ENCODE measurements at places on chromosomes 7 and 10.
A peak's percentile ranks its signal among the peaks of the same experiment; 100 is the strongest.

- no peak for DNase-seq
Observed at GRCh38 chr10:99364125-99364524, 35.0 kb downstream of the CNNM1 start.

GRCh38 chr10:7397049-7398035 lies 13.5 kb downstream of the SFMBT2 start:
- peak; percentile 56 for DNase-seq

GRCh38 chr10:69413221-69413865 lies 3.4 kb downstream of the TACR2 start:
- DNase-seq: peak; percentile 43

DNA sequence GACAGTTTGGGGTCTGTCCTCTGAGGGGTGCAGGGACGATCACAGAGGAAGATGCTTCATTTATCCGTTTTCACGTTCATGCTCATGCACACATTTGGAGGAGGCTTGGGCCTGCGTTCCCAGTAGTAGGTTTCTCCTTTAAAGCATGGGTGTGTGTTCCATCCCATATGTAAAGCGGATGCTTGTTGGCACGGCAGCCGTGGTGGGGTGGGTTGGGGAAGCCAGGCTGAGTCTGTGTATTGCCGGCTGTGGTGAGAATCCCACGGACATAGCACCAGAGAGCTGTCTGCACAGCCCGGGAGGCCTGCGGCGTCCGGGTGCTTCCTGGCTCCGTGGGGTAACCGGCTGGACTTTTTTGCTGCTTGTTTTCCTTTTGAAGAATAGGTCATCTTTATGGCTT lies 440 bp downstream of the JAKMIP3 start:
- DNase-seq: no peak

GRCh38 chr7:134712196-134712595 lies 65.5 kb downstream of the BPGM start:
- DNase-seq: no peak

- no peak for DNase-seq
Observed at GRCh38 chr10:6240254-6240653, 37.5 kb downstream of the PFKFB3 start.

GRCh38 chr7:116736927-116737715 lies 65.1 kb downstream of the MET start:
- DNase-seq: no peak

GRCh38 chr10:92146107-92146506 lies 144.8 kb downstream of the CPEB3 start:
- DNase-seq: no peak

- peak; percentile 75 for DNase-seq
Observed at GRCh38 chr10:72292223-72292691, 18.5 kb downstream of the DDIT4 start.

- DNase-seq: peak; percentile 65
Observed at GRCh38 chr7:132430861-132431822, 145.1 kb downstream of the PLXNA4 start.

DNA sequence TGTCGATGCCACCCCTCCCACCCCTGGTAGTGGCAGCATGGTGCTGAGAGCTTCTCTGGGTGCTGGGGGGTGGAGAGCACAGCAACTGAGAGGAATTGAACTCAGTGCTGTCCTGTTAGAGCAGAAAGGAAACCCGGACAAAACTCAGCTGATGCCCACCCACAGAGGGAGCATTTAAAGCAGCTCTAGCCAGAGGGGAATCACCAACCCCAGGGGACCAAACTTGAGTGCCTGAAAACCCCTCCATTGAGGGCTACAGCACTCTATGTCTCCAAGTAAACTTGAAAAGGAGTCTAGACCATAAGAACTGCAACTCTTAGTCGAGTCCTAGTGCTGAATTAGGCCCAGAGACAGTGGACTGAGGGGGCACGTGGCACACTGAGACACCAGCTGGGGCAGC lies 16.8 kb upstream of the FOXI2 start:
- no peak for DNase-seq

DNA sequence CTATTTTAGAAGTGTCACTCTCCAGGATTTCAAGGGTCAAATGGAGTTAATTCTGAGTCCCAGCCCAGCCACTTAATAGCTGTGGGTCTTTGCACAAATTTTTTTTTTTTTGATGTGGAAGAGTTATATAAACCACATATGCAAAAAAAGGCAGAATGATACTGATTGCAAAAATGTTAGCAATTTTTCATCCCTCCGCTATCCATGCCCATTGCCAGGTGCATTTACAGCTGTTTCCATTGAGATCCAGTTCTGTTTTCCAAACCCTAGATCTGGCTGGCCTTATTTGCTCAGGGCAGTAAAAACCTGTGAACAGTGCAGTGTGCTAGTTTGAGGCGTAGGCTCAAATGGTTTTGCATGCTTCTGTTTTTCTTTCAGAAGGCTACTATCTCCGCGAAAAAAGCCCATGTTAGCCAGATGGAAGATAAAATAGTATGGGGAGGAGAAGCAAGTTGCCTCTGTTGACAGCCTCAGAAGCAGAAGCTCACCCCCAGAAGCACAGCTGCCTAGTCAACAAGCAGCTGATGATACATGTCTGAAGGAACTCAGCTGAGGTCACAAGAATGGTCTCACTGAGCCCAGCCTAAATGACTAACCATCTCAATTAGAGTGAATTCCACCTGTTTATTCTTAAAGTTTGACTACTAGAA lies 997 bp upstream of the ZNF138 start:
- DNase-seq: no peak

GRCh38 chr7:64528770-64529169 lies 34.1 kb downstream of the ZNF680 start:
- DNase-seq: no peak
